ENCODE measurements at places on chromosomes 1 and 21.

DNA sequence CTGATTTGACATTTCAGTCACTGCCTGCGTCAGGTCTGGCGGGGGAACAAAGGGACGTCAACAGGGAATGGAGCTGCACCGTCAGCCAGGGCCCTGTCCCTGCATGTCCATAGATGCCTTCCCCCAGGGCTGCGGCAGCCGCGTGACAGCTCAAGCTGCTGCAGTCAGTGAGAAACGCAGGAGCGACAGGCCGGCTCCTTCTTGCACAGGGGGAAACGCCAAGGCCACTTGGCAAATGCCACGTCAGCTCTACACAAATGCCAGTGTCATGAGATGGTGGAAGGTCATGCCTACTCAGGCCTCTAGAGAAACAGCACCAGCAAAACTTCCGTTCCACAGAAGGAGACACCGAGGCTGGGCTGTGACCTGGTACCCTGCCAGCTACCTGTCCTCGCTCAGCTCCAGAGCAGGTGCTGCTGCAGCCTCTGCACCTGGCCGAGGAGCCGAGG, 37.7 kb downstream of the SYF2 start:
- no peak for DNase-seq

- DNase-seq = peak; percentile 4
Measured at GRCh38 chr21:38380481-38381137, 117.7 kb downstream of the ERG start.

DNA sequence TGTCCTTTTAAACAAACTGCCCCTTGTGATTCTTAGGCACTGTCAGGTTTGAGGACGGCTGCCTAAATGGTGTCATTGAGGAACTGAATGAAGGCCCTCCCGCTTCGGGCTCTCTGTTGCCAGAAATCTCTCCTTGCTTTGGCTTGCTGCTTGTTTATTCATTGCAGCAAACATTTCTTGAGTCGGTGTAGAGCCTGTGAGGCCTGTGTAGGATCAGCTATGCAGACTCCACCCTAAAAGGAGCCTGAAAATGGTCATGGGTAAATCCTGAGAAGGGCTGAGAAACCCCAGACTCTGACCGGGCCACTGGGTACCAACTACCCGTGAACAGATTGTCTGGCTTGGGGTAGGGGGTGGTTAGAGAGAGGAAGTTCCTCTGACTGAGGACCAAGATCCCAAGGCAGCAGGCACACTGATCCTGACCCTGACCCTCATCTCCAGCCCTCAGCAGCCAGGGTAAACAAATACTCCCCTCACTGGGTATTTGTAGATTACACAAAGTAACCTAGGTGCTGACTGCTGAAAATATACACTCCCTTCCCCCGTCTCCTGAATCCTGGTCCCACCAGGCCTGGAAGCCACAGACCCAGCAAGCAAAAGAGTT, 3.1 kb downstream of the IL6R start:
- DNase-seq = no peak

DNA sequence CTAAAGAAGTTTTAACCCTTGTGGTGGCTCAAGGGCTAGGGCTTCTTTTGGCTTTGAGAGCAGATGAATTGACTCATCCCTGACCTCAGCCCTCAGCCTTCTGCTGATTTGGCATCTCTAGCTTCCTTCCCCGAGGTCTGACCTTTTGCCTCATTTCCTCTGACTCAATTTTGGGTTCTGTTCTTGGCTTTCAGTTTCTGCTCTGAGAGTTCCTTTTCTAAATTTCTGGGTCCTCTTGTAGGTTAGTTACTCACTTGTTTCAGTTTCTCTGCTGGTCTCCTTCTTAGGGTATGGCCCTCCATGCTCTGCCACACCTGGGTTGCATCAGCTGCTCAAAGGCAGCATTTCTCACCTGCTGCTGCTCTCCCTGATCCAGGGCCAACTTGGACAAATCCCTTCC, 19.4 kb downstream of the PDE4B start:
- peak; percentile 42 for DNase-seq

DNA sequence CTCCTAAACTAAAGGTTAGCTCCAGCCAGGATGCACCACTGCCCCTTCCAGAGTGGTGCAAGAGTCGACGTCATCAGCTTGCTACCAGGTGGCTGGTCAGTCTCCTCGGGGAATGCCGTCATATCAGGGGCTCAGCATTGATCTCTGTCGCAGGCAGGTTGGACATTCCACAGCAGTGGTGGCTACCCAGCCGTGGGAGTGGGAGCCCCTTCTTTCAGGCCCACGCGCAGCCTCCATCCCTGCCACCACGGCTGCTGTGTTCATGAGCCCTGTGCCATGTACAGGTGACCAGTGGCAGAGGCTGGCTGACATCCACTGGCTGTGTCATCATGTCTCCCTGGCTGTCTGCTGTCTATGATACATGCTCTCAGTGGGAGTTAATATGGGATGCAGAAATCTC, 25.5 kb downstream of the IL10RB start:
- DNase-seq = no peak

DNA sequence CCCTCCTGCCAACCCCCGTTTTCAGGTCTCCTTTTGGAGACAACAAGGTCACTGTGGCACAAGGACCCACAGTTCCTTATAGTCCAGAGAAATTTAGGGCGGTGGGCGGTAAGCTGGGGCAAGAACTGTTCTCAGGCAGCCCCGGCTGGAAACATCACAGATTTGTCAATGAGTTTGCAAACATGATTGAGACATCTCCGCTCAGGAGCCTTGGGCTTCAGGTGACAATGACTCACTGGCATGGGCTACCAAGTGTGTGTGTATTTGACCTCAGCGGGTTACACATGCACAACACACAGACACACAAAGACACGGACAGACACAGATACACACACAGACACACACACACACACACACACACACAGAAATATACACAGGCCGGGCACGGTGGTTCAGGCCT, 58.2 kb upstream of the ABCG1 start:
- DNase-seq = no peak

DNA sequence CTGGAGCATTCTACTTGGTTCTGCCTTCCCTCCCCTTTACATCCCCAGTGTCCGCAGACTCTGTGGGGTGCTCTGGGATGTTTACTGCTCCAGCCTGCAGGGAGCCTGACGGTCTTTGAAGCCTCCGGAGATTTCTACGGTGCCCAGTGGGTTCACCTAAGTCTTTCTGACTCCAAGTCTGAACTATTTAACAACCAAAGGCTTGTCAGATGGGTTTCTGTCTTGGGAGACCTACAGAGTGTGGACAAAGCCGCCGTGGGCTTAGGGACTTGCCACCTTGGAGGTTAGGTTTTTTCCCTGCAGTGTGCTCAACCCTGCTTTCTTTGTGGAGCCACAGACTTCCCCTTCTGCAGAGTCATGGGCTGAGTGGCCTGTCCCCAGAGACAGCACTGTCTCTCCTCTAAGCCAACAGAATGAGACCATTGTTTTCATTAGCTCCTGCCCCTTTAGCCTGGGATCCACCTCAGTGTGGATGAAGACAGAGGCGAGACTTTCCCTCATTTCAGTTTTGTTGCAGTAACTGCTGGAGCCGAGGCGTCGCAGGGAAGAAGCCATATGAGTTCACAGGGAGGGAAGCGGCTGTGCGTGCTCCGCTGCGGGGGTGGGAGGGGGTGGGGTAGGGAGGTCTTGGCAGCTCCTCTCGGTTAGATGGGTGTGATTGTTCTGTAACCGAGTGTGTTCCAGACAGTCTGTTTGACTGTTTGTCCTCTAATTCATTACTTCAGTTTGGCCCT, 120.7 kb downstream of the CNIH3 start:
- no peak for DNase-seq

DNA sequence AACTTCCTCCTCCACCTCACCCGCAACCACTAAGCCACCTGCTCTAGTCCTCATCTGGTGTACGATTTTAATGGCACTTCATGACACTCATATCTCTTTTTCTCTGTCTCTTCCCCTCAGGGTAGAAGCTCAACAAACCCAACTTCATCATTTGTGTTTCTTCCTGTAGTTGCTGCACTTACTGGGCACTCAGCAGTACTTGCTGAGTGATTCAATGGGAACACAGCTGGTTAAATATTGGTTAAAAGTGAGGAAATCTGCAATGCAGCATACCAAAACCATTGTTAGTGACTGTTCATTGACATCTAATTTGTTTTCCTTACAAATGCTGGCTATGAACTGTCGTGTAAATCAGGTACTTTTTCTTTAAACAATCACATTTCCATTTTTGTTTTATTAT, 541.1 kb upstream of the PRMT6 start:
- DNase-seq = no peak

GRCh38 chr1:5937373-5937857, 54.8 kb downstream of the NPHP4 start:
- no peak for DNase-seq

DNA sequence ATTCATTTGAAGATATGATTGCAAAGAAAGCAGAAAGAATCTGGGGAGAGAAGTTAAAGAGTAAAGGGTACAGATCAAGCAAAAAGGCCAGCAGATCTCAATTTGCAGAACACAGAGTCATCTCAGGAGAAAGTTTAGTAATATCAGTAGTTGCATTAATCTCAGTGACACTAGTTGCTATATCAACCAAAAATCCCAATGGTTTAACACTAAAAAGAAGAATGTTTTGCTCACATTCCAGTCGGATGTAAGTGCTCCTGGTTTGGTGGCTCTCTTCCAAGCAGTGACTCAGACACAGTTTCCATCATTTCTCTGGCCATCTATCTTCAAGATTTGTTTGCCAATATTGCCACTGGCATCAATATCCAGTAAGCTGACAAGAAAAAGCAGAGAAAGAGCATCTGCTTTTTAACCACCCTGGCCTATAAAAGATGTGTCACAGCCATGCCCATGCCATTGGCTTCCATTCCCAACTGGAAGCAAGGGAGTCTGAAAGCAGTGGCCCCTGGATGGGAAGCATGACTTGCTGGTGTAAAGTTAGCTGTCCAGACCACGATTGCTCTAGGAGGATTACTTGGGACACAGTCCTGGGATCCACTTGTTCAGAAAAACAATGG, 45.5 kb upstream of the AIM2 start:
- no peak for DNase-seq

GRCh38 chr1:193070942-193071341, 11.5 kb downstream of the RO60 start:
- DNase-seq = peak; percentile 44

DNA sequence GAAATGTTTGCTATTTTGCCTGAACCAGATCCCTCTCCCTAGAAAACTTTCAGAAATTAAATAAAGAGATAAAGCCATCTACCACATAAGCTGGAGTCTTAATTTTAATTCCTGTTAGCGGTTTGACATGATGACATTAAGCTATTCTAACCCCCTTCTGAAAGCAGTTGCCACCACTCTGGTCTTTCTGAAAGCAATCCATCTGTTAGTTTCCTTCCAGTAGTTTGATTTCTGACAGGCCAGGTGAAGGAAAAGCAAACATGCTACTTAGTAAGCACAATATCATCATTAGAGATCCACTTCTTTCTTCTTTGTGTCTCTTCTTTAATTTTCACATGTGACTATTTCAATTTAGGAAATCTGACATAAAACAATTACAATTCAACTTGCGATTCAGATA, 39.9 kb downstream of the RGL1 start:
- no peak for DNase-seq

All from SW 1271 (cell line).